ENCODE measurements at places on chromosomes 4 and X.

DNA sequence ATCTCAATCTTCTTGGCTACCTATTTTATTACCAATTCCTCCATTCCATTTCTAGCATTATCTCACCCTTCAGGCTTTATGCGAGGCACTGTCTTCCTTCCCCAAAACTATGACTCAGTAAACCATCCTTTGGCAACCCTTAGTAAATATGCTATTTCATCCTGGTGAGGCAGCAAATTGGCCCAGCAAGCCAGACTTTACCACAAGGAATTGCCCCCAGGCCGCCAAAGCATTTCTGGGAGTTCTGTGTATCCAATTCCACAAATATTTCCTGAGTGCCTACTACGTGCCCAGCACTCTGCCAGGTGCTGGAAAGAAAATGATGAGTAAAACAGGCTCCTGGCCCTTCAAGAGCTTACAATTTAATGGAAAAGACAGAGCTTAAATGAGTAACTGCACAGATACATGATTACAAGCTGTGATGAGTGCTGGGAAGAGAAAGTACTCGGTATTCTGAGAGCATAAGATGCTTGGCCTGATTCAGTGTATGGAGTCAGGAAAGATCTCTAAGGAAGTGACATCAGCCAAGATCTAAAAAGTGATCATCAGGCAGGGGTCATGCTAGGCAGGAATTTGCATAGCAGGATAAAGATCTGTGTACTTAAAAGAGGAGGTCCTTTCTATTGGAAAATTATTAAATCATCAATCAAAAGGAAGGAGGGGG, 193.8 kb downstream of the ADAMTS3 start:
- no peak for DNase-seq

GRCh38 chr4:77174426-77174825, 17.4 kb downstream of the CCNG2 start:
- DNase-seq = no peak

GRCh38 chrX:153370293-153371055, 30.7 kb downstream of the PNMA6E start:
- DNase-seq = no peak

- no peak for DNase-seq
Observed at GRCh38 chr4:10084651-10085358, 31.8 kb downstream of the WDR1 start.

DNA sequence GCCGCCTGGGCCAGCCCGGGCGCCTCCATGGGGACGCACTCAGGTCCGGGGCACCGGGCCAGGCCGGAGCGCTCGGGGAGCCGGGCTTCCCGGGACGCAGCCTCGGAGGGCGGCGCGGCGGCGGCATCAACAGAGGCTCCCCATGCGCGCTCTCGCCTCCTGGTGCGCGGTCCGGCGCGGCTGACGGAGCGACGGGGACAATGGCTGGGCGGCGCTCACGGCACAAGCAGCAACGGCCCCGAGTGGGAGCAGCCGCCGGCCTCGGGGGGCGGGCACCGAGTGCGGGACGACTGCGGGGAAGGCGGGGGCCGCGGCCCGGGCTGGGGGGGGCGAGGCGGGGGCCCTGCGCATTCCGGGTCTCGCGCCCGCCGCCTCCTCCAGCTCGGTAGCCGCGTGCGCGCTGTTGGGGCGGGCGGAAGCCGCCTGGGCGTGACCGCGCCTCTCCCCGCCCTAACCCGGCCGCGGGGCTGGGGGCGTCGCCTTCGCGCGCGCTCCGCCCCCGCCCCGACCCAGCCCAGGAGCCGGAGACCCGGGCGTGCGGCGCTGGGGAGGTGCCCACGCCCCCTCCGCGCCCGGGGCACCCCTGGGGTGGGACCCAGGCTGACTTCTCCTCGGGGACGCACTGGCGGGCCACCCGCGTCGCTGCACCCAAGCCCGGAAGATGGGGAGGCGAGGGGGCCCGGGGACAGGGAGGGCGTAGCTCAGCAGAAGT, at the start of gene PRKX:
TSS of gene PRKX (minus strand) at position 425 of the 712 bp plus-strand sequence. CDS start at position 29, 396 bp downstream.
- peak; percentile 57 for DNase-seq

- DNase-seq = no peak
Observed at GRCh38 chr4:135476272-135476671, 1274.7 kb upstream of the PABPC4L start.

DNA sequence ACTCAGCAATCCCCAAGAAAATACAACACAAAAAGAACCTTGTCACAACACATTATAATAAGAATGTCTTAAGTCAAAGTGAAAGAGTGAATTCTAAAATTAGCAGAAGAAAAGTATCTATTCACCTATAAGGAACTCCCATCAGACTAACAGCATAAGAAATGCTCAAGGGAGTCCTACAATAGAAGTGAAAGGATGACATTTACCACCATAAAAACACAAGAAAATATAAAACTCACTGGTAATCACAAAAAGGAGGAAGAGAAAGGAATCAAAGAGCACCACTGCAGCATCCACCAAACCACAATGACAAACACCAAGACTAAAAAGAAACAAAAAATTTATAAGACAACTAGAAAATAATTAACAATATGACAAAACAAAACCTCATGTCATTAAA, 257.0 kb upstream of the AGTR2 start:
- no peak for DNase-seq

GRCh38 chrX:40130207-40130606, 32.4 kb upstream of the BCOR start:
- DNase-seq = no peak

GRCh38 chrX:153626025-153626633, 20.9 kb upstream of the DUSP9 start:
- no peak for DNase-seq

DNA sequence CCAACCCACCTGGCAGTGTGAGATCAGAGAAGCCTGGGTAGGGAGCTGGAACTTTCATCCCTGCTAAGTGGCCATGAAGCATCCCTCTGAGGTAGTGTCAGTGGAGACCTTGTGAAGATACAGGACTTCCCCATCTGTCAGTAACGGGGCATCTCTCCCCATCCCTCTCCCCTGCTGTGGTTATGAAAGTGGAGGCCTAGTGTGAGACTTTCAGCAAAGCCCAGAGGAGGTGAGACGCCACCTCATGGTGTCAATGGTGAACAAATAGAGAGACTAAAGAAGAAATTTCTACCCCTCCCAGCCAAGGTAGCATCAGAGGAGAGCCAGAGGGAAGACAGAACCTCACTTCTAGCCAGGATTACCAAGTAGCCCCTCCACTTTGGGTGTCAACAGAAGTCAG, 150.2 kb downstream of the VEGFC start:
- DNase-seq = no peak

DNA sequence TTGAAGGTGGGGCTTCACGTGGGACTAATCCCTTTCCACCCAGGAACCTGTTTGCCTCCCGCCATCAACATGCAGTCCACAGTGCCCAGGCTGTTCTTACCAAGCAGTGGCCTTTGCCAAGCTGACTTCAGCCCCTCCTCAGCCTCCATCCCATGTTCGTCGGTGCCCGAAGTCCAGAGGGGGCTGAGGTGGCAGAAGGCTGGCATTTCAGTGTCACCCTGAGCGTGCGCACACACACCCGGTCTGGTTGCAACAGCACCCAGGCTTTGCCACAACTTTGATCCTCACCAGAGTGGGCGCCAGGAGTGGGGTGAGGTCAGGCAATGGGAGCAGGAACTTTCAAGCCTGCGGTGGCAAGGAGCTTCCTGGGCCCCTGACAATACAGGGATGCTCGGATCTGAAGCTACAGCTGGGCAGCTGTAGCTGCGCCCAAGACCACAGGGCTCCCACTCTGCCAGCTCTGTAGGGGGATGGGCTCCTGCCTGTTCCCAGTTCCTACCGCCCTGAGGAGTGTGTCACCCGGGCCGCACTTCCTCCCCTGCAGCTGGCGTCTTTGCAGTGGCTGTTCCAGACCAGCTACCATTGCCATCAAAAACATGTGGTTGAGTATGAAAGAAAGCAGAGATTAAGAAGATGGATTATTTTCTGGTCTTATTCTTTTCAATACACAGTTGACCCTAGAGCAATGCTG, 428.0 kb downstream of the EPHA5 start:
- DNase-seq = no peak

- no peak for DNase-seq
Observed at GRCh38 chr4:151644622-151645021, 116.2 kb downstream of the GATB start.

DNA sequence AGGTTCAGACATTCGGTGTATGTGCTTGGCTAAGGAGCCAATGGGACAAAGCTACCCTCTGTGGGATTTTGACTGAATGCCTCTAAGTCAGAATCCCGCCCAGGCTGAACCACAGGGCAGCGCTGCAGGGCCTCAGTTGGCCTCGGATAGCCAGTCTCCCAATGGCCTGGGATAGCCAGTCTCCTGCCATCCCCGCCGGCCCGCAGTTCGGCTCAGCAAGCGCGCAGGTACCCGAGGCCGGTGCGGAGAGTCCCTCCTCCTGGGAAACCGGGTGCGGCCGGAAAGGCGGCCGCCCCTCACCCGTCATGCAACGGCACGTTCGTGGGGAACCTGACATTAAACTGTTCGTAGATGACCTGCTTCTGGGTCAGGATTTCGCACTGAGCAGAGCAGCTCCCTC, 16.1 kb downstream of the PPEF2 start:
- no peak for DNase-seq

GRCh38 chrX:111288841-111289240, 18.6 kb upstream of the CAPN6 start:
- DNase-seq = no peak

DNA sequence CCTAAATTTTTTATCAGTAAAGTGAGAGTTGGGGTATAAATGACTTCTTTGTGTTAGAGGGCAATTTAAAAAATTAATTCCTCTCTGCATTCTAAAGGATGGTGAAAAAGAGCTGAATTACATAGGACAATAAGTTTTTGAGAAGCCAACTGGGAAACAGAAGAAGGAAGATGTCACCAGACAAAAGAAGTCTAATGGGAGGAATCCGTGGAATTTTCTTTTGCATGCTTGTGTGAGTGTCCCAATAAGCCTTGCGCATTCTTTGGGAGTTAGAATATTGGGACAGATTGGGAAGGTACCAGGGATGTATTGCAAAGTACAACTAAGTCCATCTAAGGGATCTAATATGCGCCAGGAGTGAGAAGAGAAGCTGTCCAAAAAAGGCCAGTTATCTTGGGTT, 35.1 kb upstream of the NR3C2 start:
- no peak for DNase-seq

DNA sequence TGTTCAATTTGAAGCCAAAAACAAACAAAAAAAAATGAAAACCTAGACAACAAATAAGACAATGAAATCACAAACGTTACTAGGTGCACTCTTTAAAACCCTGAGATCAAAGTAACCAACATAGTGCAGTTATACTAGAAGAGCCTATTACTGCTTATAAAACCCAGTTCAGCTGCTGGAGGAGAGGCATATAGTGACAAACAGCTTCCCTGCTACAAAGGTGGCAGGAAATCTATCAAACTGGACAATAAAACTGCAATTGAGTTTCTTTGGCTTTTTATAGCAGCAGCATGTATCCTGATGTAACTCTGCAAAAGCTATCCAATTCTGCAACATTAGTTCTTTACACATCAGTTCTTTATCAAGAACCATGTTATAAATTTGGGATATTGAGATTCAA, 155.6 kb downstream of the LRBA start:
- no peak for DNase-seq

DNA sequence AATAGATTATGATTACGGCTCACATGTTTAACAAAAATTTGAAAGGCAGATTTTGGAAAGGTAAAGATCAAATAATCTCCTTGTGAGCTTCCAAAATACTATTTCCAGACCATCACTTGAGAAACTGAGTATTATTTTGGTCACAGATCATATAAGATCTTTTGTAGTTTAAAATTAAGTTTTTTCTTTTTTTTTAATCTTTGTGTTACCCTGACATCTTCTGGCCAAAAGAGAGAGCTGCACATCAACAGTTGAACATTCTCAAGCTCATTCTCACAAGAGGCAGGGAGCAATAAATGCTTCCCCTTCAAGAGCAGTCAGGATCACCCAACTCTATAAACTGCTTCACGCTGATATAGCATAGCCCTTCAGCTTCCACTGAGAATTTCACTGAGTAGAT, 15.9 kb downstream of the TMEM192 start:
- no peak for DNase-seq

DNA sequence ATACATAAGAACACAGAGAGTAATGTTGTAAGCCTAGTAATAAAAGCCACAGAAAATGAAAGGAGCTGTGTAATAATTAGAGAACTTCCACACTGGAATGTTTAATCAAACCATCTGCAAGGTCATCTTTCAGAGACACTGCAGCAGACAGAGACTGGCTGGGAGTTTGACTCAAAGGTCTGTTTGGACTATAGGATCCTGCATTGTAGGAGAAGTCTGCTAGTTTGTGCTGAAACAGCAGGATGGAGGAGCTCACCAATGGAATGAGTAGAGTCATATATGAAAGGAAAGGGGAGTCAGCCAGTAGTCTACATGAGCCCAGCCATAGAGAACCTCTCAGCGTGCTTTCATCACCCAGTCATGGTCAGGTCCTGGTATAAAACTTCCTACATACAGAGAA, 4.5 kb upstream of the ACE2 start:
- no peak for DNase-seq

DNA sequence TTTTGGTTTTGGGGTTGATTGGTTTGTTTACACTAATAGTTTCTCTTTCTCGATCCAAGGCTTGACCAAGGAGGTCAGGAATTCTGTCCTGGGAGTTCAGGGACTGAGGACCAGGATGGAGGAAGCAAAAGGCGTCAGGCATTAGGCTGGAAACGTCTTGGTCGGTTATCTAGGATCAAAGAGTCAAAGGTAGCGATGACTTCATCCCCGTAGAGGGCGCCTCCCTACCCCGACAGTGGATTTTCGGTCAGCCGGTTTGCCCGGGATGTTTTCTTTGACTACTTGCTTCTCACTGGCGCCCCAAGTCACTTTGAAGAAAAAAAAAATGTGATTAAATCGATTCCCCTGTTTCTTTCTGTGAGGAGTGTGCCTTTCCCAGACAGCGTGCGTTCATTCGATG, 980 bp upstream of the FHDC1 start:
- DNase-seq = no peak

DNA sequence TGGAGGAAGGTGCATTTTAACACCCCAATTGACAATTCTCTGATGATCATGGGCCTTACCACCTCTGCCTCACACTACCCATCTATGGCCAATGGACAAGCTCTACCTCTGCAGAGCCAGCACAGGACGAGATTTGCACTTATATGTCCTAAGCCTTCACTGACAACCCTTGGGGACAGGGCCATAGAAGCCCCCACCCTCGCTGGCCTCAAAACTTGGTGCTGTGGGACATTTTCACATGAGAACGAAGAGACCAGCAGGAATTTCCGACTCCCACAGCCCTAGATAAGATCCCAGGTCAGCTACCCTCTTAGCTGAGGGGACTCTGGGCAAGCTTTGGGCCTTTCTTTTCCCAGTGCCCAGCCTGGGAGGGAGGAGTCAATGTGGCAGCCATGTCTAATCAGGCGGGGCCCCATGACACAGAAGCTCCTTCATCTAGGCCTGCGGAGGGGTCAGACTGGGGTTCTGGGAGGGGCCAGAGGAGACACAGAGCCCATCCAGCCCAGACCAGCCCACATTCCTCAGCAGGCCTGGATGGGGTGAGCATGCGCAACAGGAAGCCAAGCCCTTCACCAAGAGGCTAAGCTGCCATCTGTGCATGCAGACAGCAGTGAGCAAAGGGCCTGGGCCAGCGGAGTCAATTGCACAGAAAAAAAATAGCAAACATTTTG, 12.1 kb downstream of the PJA1 start:
- no peak for DNase-seq

GRCh38 chr4:184237612-184238011, 19.9 kb upstream of the ENPP6 start:
- DNase-seq = peak; percentile 27

All from activated gamma-delta T cell treated with anti-CD3 and anti-CD28 coated beads, Interleukin-2, amount 50 U/mL, for 16 hours (primary cell).